ENCODE measurements at places on chromosomes 13 and 19.

- no peak for DNase-seq
These were observed 179.6 kb upstream of the EDNRB start for GRCh38 chr13:78098249-78098648.

GRCh38 chr19:28553764-28554163 is 659.2 kb downstream of the UQCRFS1 start:
- no peak for DNase-seq

- peak; percentile 32 for DNase-seq
These were observed 534 bp upstream of the HPN start for GRCh38 chr19:35040826-35041547.

- no peak for DNase-seq
These were observed 5.1 kb upstream of the DIRAS1 start for GRCh38 chr19:2726160-2726855.

- DNase-seq: no peak
These were observed 51.3 kb downstream of the TBC1D4 start for GRCh38 chr13:75430436-75431209.

DNA sequence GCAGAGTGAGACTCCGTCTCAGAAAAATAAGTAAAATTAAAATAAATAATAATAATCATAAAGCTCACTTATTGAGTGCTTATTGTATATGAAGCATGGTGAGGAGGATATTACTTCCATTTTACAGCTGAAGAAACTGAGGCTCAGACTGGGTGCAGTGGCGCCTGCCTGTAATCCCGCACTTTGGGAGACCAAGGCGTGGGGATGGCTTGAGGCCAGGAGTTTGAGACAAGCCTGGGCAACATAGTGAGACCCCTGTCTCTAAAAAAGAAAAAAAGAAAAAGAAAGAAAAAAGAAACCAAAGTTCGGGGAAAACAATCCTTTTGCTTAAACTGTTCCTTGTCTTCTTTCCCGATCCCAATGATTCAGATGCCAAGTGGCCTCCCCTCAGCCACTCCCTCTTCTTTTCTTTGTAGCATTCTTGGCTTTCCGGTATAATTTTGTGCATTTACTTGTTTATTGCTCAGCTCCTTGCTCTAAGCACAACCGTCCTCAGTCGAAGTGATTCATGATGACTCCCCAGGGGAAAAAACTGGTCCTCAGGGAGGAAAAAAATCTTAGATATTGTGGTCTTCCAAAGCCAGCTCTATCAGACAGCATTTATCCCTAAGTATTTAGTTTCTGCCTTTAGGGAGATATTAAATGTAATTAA is 965 bp upstream of the EIF3G start:
- DNase-seq: no peak

GRCh38 chr13:109333893-109334651 is 452.3 kb downstream of the IRS2 start:
- DNase-seq: no peak

- DNase-seq: peak; percentile 63
These were observed 12.1 kb upstream of the GPR4 start for GRCh38 chr19:45613926-45614725.

DNA sequence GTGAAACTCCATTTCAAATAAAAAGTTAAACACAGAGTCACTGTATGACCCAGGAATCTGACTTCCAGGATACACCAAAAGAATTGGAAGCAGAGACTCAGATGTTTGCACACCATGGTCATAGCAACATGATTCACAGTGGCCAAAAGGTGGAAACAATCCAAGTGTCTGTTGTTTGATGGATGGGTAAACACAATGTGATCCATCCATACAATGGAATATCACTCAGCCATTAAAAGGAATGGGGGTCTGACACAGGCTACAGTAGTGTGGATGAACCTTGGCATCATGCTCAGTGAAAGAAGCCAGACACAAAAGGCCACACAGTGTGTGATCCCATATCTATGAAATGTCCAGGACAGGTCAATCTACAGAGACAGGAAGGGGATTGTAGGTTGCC is 174.3 kb downstream of the PTPRS start:
- DNase-seq: no peak

GRCh38 chr19:11141937-11142527 is 13.6 kb downstream of the SPC24 start:
- no peak for DNase-seq

DNA sequence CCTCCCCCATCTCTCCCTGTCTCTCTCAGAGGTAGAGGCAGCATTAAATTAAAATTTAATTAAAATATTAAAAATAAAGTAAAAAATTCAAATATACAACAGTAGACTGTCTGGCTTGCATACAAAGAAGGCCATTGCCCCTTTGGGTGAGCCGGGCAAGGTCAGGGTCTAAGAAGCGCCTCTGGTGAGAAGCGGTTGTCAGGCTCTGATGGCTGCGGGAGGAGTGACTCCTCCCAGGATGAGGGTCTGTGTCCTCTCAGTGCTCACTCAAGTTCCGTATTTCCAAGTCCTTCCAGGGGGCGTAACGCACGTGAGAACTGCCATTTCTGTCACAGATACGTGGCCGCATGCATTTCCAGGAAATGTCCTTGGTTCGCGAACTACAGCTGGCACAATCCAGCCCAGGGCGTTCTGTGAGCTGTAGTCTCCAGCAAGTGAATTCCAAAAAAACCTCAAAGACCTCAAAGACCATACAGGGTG is 737 bp upstream of the ZNF181 start:
- no peak for DNase-seq

GRCh38 chr13:50017819-50018218 is 2.6 kb downstream of the KCNRG start:
- DNase-seq: no peak

All from CD8-positive, alpha-beta T cell (primary cell).